Stimulated activated CD4-positive, alpha-beta T cell treated with anti-CD3 and anti-CD28 coated beads, Interleukin-1b, Interleukin-23, amount 100 ng/mL, for 24 hours (primary cell): ENCODE measurements at places on chromosomes 6 and 20.

DNA sequence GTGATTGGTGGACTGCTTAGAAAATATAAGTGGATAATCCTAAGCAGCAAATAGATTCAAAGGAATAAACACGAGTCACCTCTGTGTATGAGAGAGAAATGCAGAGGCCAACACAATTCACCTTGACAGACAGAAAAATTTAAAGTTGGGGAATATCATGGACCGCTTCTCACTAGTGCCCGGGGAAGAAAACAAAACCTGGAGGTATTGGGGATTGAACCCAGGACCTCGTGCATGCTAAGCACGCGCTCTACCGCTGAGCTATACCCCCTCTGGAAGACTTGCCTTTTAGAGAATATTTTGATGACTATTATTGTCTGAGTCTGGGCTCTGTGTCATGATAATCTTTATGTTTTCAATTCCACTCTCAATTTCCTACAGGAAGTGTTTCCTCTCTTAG, 111.9 kb downstream of the TRIM27 start:
- DNase-seq, result no peak

DNA sequence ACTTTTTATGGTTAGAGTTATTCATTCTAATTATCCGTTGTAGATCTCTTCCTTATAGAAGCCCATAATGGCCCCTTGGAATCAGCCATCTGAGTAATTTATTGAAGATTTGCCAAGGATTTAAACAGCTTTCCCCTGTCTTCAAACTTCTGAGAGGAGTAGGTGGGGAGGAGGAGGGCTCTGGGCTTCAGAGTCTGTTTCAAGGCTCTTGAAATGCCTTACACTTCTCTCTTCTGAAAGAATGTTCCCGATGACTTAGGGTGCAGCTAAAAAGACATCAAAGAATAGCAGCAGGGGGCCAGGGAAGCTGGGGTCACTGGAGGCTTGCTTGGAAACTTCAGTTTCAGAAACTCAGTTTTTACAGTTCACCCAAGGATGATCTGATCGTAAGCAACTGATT, 165.3 kb downstream of the ZDHHC14 start:
- no peak for DNase-seq

GRCh38 chr6:77620278-77620882, 32.5 kb upstream of the MEI4 start:
- DNase-seq, result no peak

DNA sequence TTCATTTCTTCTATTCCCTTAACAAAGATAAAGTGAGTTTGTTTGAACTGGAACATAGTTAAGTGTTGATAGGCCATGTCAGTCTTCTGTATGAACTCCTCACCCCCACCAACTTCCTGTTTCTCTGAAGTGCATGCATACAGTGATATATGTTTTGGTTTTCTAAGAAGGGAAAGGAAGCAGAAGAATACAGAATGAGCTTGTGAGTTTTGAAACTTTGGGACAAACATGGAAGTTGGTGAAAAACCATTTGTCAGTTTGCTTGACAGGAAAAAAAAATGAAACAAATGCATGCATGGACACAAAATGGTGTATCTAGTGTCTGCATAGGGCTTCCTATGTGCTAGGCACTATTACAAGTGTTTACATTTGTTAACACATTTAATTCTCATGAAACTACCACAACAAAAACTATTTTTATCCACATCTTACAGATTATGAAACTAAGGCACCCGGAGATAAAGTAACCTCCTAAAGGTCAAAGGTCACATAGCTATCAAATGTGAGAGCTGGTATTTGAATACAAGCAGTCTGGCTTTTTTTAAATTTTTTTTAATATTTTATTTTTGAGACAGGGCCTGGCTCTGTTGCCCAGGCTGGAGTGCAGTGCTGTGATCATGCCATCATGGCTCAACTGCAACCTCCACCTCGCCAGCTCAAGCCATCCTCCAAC, 105.9 kb downstream of the ADGRB3 start:
- no peak for DNase-seq

DNA sequence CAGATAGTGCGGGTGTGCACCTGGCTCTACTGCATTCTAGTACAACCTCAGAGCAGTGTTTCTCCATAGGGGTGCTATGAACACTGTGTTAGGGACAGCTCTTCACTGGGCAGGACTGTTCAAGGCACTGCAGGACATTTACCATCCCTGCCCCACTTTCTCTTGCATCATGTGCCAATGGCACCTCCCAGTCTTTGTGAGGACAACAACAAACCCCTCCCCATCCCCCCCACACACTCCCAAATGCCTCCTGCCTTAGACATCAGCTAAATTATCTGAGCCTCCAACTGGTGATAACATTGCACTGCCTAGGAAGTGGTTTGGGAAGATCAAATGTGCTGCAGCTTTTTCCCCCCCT, 98.9 kb downstream of the FYN start:
- DNase-seq, result no peak

GRCh38 chr6:118780668-118781067, 113.3 kb upstream of the ASF1A start:
- no peak for DNase-seq

- DNase-seq, result no peak
These were observed 138.3 kb downstream of the CD83 start for GRCh38 chr6:14255916-14256315.

DNA sequence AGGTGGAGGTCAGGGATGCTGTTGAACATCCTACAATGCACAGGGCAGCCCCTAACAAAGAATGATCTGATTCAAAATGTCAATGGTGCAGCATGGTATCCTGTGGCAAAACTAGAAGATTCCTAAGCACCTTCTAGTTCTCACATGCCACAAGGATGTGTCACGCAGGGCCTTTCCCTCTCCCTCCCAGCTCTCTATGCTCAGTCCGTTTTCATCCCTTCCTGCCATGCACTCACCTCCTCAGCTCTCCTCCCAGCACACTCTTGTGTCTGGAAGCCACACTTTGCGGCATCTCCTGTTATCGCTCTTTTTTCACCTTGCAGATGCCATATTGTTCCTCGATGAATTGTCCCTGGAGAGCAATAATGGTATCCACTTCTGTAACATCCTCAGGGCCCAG, 263.4 kb downstream of the CDC5L start:
- no peak for DNase-seq

DNA sequence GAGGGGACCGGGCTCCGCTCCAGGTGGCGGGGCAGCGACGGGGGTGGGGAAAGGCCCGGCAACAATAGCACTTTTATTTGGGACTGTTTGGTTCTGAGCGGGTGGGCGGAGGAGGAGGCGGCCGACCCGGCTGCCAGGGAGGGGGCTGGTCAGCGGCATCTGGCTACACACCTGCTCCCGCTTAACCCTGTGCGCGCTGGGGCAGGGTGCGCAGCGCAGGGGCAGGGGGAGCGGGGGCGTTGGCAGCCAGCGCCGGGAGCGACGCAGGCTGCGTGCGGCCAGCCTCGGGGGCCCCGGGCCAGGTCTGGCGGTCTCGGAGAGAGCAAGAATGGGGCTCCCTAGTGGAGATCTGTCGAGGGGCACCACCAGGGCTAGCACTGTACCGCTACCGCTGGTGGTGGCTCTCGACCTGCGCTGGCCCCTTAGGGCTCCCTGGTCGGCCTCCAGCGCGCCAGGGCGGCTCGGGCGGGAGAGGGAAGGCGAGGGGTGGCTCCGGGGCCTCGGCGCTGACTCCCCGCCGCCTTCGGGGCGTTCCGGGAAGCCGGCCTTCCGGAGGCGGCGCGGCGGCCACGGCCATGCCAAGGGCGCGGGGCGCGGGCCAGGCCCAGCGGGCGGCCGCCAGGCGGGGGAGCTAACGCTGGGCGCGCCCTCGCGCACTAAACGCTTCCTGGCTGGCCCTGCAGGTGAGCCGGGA, 92.4 kb downstream of the NCR2 start:
- no peak for DNase-seq

- DNase-seq, result no peak
These were observed 3.0 kb downstream of the DDO start for GRCh38 chr6:110412360-110412759.

DNA sequence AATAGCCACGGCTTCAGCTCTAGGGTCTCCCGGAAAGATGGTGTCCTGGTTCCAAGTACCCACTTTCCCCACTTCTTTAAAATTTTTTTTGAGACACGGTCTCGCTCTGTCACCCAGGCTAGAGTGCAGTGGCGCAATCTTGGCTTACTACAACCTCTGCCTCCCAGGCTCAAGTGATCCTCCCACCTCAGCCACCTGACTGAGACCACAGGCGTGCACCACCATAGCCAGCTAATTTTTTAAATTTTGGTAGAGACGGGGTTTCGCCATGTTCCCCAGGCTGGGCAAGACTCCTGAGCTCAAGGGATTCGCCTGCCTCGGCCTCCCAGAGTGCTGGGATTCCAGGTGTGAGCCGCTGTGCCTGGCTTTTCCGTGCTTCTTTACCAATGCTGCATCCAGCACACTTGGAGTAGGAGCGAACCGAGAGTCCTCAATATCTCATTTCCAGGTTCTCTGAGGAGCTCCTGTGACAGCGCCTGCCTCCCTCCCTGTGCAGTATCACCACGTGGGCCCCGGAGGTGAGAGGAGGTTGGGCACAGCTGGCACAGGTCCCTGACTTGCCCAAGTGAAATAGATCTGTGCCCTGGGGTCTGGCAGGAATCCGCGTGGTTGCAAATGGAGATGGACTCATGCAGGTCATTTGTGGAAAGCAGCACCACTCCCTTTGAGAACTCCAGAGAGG, 37.3 kb downstream of the EZR start:
- DNase-seq, result no peak

DNA sequence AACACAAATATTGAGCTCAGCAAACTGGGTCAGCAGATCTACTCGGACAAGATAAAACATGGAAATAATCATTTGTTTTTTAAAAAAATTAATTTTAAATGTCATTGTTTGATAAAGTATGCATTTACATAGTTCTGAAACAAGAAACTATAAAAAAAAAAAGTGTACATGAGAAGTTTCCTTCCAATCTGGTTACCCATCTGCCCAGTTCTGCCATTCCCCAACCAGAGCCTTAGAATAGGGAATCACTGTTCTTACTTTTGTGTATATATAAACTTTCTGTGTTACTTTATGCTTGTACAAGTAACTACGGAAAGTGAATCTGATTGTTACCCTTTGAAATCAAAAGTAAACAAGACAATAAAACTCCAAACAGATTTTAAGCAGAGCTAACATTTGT, 791.4 kb downstream of the HACE1 start:
- DNase-seq, result no peak

- no peak for DNase-seq
These were observed 52.4 kb downstream of the MAP3K7 start for GRCh38 chr6:90534337-90535025.

GRCh38 chr6:13696226-13696625, 15.4 kb downstream of the RANBP9 start:
- DNase-seq, result no peak

DNA sequence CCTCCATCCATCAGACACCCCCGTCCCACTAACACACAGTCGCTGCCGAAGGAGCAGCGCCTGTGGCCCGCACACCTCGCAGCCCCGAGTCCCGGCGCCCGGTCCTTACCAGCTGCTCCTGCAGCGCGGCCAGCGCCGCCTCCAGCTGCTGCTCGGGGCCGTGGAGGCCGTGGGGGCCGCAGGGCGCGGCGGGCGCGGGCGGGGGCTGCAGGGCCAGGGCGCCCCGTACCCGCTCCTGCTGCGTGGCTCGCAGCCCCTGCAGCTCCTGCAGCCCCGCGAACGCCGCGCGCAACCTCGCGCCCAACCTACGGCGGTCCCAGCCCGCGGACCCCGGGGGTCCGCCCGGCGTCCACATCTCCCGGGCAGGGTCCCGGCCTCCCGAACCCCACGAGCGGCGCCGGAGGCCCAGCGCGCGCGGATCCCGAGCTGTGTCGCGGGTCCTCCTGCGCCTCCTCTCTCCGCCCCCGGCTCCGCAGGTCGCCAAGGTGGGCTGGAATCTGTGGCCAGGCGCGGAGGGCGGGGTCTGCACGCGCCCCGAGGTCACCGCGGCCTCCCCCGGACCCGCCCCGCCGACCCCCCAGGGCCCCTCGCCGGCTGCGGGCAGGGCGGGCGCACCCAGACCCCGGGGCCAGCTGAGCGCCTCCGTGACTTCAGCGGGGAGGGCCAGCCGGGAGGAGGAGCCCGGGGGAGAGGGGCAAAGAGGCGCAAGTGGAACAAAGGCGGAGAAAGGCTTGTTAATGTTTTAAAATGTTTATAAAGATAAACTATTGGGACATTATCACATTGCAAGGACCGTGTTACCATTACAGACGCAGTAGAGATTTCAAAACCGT, at the start of gene DACT2:
TSS of gene DACT2 (minus strand) at position 499 of the 833 bp plus-strand sequence. CDS start at position 355, 144 bp downstream.
- no peak for DNase-seq

- DNase-seq, result peak; percentile 29
These were observed 181.0 kb downstream of the TRIM27 start for GRCh38 chr6:28742668-28743270.

- DNase-seq, result no peak
These were observed 487.0 kb upstream of the PTCHD4 start for GRCh38 chr6:48597951-48598350.

DNA sequence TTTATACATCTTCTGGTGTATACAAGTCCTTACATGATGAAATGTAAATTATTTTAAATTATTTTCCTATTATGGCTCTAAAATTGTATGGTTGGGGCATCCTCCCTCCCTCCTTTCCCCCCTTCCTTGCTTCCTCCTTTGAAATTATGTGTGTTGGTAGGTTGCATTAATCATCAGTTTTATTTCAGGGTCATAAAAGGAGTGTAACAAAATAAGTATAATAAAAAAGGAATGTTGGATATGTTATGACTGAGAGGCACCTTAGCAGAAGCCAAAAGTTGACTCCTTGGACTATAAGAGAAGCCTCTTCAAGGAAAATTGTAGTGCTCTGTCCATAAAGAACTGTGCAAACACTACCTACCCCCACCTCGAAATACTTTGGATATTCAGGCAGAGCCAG, 46.6 kb upstream of the PTPRK start:
- no peak for DNase-seq

GRCh38 chr6:92011681-92012245, 1407.6 kb downstream of the EPHA7 start:
- no peak for DNase-seq

DNA sequence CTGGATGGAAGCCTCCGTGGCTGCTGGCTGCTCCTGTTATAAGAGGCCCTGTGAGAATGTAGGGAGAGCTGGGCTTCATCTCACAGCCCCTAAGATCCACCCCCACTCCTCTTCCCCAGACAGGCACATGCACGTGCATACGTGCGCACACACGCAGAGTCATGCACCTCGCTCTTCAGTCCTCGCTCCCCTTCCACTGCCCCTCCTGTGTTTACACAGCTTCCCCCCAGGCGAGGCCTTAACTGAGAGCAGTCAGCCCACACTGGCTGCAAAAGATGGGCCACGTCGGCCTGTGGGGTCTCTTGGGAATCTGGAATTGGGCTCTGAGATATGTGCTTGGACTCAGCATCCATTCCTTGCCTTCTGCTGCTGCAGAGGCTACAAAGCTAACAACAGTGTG, 35.2 kb upstream of the MLN start:
- no peak for DNase-seq

DNA sequence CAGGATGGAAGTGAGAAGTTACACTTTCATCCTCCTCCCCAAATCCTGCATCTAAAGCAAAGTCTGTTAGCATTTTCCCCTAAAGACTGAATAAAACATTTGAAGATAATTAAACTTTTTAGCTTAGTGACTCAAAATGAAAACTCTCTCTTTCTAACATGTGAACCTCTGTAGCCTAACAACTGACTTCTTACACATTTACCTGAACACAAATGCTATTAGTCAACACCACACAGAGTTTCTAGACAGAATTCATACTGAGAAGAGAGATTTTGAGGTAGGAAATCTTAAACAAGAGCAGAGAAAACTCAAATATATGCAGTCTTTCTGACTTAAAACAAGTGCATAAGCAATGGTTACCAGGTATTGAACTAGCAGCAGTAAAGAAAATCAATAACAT, 149.9 kb upstream of the SMLR1 start:
- no peak for DNase-seq
